GOT3 (cell line): ENCODE measurements at places on chromosomes 5 and 9.

DNA sequence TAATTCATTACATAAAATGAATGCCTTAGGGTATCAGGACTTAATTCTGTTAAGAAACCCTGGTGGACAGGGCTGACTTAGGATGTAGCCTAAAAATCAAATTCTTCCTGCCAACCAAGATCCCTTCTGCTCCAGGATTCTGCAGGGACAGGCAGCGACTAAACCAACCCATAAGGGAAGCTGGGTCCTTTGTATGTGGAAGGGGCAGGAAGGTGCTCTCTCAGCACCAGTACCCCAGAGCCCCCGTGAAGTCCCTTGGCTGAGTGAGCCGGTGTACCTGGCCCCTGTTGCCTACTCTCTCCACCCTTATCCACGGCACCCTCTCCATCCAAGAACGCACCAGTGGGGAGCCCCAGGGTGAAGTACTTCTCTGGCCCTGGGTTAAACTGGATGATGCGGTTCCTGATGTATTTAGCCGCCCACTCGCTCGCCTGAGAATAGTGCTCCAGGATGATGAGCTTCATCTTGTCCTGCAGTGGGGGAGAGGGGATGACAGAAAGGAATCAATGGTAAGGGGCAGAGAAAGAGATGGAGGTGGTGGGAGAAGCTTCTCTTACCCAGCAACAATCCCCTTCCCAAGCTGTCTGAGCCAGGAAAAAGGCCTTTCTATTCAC, 1.1 kb downstream of the GNPDA1 start:
- DNase-seq, result no peak

DNA sequence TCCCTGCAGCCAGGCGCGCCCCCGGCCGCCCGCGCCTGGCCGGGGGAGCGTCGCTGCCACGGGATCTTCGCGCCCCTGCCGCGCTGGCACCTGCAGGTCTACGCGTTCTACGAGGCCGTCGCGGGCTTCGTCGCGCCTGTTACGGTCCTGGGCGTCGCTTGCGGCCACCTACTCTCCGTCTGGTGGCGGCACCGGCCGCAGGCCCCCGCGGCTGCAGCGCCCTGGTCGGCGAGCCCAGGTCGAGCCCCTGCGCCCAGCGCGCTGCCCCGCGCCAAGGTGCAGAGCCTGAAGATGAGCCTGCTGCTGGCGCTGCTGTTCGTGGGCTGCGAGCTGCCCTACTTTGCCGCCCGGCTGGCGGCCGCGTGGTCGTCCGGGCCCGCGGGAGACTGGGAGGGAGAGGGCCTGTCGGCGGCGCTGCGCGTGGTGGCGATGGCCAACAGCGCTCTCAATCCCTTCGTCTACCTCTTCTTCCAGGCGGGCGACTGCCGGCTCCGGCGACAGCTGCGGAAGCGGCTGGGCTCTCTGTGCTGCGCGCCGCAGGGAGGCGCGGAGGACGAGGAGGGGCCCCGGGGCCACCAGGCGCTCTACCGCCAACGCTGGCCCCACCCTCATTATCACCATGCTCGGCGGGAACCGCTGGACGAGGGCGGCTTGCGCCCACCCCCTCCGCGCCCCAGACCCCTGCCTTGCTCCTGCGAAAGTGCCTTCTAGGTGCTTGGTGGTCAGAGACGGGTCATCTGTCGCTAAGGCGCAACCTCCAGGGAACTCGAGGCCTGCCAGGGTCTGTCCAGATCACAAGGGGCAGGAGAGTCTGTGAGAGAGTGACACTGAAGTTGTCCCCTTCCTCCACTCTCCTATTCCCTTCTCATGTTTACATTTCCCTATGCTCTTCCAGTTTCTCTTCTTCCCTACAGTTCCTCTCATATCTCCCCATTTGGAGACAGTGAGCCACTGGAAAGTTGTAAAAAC, 1.3 kb downstream of the GPR150 start:
- DNase-seq, result no peak

DNA sequence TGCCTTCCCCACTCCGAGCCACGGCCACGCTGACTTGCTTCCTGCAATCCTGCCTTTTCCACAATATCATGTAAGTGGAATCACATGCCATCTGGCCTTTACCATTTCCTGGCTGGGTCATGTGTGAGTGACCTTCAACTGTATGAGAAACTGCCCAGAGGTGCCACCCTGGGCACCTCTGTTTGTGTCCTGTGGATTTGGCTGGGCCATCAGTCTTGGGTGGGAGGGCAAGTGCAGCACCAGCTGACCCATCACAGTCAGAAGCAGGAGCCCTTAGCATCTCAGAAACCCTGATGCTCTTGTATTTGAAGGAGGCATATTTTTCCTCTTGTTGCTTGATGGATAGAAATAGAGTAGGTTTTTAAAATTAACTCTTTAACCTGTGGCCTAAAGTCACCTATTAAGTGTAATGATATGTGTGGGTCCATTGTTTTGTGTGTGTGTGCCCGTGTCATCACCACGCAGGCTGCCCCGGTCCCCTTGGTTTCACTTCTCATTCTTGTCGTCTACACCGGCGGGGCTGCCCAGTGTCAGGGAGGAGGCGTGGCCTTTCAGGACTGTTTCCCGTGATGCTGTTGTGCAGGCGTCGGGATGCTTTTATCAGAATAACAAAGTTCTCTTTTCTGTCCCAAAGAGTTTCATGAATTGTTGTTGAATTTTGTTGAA, 52.1 kb upstream of the CACNA1B start:
- DNase-seq, result no peak

DNA sequence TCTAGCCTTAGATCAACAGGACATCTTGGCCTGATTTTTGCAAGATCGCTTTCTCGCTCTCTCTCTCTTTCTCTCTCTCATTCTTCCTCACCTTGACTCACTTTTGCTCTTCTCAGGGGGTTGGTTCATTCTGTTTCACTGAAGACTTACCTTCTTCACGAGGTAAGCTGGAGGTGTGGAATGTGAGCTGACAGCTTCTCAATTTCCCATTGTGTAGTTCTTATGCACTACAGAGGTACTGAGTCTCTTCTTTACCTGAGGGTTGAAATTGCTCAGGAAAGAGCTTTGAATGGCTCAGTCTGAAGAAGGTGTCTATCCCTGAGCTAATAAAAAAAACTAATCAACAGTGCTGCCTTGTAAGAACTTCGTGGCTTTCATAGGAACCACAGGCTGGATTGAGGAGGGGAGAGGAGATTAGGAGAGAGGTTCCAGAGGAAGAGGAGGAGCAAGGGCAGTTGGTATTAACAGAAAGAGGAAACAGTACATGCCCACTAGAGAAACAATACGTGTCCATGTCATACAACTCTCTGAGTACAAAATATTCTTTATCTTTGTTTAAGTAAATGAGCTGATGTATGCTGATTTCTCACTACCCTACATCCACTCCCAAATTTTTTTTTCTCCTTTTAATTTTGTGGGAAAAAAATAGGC, 192.2 kb downstream of the TMEM167A start:
- no peak for DNase-seq

DNA sequence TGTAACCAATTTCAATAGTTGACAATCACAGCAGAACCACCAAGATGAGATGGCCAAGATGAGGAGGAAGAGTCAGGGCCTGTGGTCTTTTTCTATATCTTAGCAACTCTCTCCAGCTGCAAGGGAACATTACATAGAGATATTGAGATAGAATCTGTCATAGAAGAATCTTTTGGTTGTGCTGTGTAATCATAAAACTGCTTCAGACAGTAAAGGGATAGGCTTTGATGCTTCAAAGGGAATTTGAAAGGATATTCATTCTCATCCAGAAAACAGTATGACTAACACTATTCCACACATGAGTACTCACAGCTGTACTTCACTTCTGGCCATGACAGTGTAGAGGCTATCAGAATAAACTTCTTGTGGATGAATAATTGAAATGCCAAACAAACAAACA, 145.9 kb downstream of the YIPF5 start:
- no peak for DNase-seq

DNA sequence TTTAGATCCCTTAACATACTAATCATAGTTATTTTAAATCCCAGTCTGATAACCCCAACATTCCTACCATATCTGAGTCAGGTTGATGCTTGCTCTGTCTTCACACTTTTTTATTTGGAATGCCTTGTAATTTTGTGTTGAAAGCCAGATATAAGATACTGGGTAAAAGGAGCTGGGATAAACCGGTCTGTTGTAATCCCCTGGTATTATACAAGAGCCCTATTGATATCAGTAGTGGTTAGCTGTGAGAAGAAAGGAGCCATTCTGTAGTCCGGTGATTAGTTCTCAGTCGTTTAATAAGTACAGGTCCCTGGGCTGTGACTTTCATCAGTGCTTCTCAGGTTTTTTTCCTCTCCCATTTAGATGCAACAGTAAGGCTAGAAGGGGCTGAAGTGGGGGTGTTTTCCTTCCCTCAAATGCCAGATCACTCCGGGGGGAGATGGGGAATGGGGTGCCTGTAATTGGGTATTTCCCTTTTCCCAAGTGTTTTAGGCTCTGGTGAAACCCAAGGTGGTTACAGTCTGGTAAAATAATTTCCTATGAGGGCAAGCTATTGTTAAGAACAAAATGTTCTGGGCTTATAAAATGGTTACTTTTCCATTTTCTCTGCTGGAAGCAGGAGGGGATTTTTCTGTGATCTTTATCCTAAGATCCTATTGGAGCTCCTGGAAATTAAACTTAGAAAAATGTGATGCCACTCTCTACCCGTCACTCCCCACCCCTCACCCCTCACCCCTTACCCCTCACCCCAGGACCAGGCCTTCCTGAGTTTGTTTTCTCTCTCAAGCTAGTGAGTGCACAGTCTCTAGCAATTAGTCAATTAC, 72.7 kb downstream of the KCNN2 start:
- DNase-seq, result no peak

DNA sequence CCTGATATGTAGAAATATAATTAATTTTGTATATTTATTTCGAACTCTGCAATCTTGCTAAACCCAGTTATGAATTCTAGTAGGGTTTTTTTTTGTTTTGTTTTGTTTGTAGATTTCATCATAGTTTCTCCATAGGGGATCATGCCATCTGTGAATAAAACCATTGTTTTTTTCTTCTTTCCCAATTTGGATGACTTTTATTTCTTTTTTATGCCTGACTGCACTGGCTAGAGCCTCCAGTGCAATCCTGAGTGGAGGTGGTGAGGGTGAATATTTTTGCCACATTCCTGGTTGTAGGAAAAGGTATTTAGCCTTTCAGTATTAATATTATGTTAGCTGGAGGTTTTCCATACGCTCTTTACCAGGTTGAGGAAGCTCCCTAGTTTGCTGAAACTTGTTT, 70.0 kb upstream of the GFPT2 start:
- DNase-seq, result no peak

- DNase-seq, result no peak
These were observed 1775.7 kb upstream of the C9orf72 start for GRCh38 chr9:29348999-29349398.

GRCh38 chr5:149128023-149128875, 13.0 kb upstream of the ABLIM3 start:
- no peak for DNase-seq

GRCh38 chr5:74367934-74368333, 272.6 kb downstream of the ENC1 start:
- no peak for DNase-seq

GRCh38 chr5:148831590-148832565, 5.5 kb downstream of the ADRB2 start:
- no peak for DNase-seq

DNA sequence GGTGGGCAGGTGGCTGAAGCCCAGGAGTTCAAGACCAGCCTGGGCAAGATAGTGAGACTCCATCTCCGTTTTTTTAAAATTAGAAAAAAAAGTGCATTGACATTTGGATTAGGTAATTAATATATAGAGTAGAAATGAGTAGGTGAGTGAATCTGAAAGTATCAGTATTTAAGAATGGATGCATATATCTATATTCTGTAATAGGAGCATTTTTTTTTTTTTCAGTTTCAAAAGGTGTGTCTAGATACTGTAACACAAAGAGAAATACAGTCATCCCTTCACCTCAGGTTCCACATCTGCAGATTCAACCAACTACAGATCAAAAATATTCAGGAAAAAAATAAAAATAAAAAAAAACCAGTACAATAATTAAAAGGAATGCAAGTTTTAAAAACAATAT, 50.8 kb downstream of the RBM27 start:
- DNase-seq, result no peak

GRCh38 chr9:92618633-92619225, 51.2 kb downstream of the IPPK start:
- DNase-seq, result no peak

DNA sequence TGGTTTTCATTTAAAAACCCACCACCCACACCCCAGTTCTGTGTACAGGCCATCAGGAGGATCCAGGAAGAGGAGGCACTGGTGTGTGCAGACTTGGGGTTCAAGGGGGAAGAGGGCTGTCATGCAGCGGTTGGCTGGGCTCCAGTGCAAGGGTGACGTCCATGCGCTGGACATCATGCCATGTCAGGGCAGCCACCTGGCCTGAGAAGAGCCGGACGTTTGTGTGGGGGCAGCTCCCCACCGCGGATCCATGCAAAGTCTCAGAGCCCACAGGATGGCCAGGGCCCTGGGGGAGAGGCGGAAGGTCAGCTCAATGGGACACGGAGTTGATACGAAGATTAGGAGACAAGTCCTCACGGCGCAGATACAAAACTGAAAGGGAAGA, 11.1 kb downstream of the BRD9 start:
- no peak for DNase-seq

GRCh38 chr9:70043689-70044489, at the start of gene MAMDC2:
Gene MAMDC2 (plus strand): TSS chr9:70043848. CDS start chr9:70044198, 350 bp downstream.
- no peak for DNase-seq

DNA sequence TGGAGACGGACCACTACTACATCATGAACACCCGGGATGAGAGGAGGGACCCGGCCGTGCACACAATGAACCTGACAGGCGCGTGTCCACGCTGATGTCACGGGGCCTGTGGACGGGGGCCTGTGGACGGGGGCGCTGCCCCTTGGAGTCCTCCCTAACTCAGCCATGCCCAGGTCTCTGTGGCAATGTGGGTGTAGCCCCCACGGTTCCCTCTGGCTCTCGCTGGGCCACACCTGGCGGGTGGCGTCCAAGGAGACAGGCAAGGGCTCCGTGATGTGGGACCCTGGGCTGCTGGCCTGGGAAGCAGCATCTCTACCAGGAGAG, 22.1 kb downstream of the PAEP start:
- no peak for DNase-seq

GRCh38 chr9:99921875-99922710, 15.6 kb downstream of the STX17 start:
- no peak for DNase-seq

DNA sequence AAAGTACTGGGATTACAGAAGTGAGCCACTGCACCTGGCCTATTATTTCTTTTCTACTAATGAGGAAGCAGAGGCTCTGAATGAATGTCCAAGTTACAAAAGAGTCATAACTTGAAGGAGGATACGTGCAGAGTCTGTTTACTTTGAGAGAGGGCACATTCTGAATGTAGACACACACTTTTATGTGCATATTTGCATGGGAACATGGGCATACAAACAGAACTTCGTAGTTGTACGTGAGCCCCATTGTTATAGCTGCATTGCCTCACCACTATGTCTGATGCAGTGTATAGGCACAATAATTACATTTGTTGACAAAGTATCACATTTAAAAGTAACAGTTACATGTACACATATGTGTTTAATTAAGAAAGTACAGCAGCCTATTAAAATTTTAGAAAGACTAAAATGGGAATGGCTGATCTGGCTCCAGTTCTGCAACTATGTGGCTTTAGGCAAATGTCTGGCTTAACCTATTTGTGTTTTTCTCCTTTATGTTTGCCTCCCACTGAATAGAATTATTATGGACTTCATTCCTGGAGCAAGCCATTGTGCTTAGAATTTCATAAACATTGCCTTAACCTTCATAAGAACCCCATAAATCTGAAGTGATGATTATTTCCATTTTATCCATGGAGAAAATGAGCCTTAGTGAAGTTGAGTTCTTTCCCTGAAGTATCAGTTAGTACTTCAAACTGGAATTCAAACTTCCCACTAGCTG, 3.0 kb upstream of the DPYSL3 start:
- DNase-seq, result no peak

- no peak for DNase-seq
These were observed 49.2 kb upstream of the SPDL1 start for GRCh38 chr5:169534311-169534880.
